ENCODE measurements at places on chromosomes 13 and 19.

GRCh38 chr13:102609696-102610095 is 12.9 kb downstream of the TPP2 start:
- no peak for DNase-seq

DNA sequence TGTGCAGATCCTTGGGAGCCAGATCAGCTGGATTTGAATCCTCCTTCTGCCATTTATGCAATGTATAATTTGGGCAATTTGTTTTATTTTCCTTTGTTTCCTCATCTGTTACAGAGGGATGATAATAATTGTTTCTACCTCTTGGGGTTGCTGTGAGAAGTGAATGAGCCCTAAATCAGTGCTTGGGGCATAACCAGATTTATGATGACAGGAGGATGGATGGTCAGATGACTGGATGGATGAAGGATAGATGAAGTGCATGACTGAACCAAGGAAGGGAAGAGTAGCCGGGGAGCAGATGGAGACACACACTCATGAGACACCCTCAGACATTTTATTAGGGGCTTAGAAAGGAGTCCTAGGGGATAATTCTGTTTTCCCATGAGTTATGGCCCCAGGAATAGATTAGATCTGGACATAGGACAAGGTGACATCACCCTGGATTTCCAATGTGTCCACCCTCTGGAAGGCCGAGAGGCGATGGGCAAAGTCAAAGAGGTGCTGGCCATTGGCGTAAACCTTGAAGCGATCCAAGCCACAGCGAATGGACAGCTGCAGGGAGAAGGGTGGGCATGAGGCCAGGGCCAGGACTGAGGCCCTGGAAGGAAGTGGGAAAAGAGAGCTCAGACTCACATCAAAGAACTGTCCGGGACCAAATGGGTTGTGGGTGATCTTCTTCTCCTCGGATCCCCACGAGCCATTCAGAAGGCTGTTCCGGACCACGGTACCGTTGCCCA is 11.2 kb downstream of the LGALS4 start:
- no peak for DNase-seq

GRCh38 chr19:6011206-6011605 is 33.3 kb upstream of the RANBP3 start:
- no peak for DNase-seq

DNA sequence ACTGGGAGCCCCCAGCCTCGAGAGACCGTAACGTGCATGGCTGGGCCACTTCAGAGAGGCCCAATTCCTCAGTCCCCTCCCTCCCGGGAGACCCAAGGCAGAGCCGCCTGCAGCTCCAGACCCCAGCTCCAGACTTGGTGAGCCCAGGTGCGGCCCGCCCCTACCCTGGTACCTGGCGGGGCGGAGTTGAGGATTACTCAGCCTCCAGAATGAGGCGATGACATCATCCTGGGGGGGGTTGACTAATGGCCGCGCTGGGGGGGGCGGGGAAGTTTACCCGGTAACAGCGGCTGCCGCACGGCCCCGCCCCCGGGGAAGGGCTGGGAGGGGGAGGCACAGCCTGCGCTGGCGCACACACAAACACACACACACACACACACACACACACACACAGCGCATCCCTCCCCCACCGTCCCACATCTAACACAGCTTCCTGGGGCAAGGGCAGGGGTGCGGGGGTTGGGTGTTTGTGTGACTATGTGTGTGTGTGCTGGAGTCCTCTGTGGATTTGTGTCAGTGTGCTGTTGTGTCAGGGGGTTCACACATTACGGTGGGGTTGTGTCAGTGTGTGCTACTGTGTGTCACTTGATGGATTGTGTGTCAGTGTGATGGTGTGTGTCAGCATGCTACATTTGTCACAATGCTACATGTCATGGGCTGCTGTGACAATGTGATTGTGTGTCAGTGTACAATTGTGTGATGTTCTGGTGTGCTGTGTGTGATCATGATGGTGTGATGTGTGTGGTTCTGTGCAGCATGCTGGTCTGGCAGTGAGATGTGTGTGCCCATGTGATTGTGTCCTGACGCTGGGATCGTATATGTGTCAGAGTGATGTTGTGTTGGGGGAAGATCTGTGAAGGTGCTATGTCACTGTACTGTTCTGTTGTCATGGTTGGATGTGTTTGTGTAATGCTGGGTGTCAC is 10.3 kb upstream of the BBC3 start:
- peak; percentile 79 for DNase-seq

DNA sequence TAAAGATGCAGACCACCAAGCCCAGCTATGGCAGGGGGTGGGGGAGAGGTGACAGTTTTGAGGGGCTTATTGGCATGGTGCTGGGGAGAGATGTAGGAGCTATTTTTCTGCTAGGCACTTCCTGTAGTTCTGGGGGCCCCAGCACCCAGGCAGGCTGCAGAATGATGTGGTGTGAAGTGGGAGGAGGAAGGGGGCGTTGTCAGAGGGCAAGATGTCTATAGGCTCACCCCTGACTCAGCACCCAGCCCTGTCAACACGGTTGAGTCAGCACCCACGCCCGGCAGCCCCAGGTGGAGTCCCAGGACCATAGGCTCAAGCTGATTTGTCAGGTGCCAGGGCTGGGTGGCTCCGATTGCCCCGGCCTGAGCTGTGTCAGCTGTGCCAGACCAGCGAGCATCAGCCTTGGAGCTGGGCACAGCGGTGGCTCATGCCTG is 5.8 kb downstream of the KLF2 start:
- DNase-seq, result peak; percentile 86

GRCh38 chr19:43395561-43395960 is 19.1 kb upstream of the TEX101 start:
- no peak for DNase-seq

DNA sequence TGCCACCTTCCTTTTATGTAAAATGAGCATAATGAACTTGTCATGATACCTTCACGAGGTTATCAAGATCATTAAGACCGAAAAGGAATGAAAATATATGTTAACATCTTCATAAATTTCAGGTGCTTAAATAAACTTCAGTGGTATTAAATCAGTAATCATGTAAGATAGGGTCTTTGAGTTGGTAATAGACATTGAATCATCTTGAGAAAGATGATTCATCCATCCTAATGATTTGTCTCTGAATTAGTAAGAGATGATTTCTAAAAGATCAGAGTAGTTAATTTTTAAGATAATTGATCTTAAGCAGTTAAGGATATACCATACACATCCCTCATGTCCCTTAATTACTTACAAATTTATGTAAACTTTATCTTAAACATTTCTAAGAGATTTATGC is 52.0 kb downstream of the COG3 start:
- no peak for DNase-seq

GRCh38 chr13:31725841-31726240 is 13.5 kb upstream of the RXFP2 start:
- no peak for DNase-seq
